ENCODE measurements at places on chromosomes 11 and 22. TPM values are rescaled to one million over a fixed set of nuclear protein-coding genes. Genes with fewer than 3 reads are reported as not detected.

GRCh38 chr11:102932678-102933077, 22.9 kb downstream of the MMP13 start:
- no peak for ATAC-seq

DNA sequence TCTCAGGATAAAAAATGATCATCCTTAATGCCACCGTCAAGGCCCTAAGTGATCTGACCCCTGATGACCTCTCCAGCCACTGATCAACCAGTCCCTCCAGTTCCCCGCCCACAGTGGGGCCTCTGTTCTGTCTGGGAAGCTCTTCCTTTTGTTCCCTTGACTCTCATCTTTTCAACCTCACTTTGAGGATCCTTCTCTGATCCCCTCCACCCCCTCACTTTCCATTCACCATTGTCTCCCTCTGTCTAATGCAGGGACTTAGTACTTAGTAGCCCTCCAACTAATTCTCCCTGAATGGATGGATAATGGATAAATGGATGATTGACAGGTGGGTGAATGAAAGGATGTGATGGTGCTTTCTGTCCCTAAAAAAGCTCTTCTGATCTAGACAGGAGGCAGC, 45.6 kb downstream of the C11orf58 start:
- no peak for ATAC-seq

DNA sequence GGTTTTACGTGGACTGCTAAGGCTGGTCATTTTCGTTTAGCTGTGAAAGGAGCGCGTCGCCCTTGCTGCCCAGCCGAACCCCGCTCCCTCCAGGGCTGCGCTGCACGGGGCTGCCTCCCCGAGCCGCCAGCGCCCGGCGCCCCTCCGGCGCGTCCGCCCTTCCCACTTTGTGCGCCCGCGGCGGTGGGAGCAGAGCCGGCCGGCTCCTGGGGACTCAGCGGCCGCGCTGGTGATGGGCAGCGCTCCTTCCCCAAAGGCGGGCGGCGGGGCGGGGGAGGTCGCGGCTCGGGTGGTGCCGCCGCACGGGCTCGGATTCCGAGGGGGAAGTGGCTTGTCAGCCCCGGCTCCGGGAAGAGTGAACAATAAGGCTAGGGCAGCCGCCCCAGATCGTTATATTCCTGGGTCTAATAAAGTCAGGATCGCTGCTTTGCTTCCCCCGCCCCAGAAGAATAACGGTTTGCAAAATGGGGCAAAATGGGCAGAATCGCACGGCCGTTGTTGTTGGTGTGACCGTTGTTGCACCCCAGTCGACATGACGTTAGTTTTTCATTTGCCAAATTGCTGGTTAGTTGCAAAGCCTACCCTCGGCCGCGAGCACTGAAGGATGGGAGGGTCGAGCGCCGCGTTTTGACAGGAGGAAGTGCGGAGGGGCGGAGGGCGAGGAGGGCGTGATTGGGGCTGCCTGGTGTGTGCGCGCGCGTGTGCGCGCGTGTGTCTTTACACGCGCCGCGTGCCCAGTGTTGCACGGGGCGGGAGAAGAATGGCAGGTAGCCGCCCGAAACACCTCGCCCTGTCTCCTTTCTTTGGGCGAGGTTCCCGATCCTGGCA, 745 bp downstream of the NCAM1 start:
- ATAC-seq, result no peak

- ATAC-seq, result no peak
Observed at GRCh38 chr11:1643146-1643690, 13.6 kb downstream of the KRTAP5-5 start.

VSTM5 gene
- 0.13 TPM for total RNA-seq

Measured in gastroesophageal sphincter (tissue), 4 donors.